DMS 273 treated with DMSO at 0.1 percent for 48 hours (cell line): ENCODE measurements at places on chromosomes 12 and 14.

DNA sequence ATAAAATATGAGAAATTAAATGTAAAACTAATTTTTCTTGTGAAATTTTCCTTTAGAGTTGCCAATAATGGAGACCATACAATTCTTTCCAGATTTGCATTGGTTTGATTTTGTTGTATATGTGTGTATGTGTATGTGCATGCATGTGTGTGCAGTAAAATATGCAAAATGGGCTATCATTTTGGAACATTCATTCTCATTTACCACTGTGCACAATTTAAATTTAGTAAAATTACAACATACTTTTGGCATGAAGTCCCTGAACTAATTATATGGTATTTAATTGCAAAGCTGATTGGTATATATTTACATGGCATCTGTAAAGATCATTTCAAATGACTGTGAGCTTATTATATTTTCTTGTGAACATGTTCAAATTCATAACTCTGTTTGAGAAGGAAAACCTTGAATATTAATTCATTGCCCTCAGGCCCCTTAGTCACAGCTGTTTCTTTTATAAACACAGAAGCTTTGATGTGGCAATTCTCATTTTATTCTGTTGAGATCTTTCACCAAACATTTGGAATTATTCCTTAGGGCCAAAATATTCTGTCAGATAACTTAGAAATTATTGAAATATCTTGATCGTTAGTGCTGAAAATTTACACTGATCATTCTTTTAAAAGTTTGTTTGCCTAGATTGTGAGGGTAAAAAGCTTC lies 17.6 kb downstream of the KERA start:
- DNase-seq: no peak

DNA sequence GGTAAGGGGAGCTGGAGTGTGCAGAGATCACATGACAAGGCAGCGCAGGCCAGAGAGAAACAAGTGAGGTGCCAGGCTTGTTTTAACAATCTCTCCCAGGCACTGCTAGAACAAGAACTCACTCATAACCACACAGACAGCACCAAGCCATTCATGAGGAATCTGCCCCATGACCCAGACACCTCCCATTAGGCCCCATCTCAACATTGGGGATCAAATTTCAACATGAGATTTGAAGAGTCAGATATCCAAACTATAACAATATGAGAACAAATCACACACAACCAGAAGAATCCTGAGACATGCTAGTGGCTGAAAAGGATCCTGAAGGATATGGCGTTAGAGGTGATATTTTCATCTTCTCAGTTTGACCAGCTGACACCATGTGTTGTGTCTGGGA lies 21.9 kb downstream of the OR6J1 start:
- no peak for DNase-seq

- DNase-seq: no peak
Measured at GRCh38 chr12:12922191-12922616, 29.8 kb downstream of the GPRC5D start.

GRCh38 chr12:2358986-2359658 lies 306.3 kb downstream of the CACNA1C start:
- DNase-seq: no peak

DNA sequence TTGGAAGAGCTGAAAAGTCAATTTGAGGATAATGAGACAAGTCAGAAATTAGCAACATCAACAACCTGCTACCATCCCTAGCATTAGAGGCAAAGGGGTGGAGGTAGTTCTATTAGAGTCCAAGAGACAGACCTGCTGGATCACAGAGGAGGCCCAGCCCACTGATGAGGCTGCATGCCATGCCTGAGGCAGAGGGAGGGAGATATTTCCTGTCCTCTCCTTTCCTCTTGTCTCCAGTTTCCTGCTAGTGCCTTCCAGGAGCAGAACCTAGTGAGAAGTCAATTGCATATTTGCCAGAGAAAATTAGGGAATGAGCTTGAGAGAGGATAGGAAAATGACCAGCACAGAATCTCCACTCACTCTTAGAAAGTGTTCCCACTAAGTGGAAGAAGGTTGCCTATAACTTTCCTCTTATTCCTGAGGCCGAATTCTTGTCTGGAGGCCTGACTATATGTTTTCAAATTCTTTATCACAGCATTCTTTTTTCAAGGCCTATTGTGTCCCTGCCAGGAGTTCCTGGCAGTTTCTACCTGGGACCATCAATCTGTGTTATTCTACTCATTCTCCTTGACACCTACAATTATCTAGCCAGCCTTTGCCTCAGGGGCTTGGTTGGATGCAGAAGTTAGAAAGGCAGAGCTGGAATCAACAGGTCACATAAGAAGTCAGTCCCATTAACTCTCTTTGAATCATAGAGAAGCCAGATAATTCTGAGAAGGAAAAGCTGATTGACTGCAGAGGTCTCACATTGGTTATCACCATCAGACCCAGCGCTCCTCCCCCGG lies 121.9 kb downstream of the EMP1 start:
- no peak for DNase-seq

DNA sequence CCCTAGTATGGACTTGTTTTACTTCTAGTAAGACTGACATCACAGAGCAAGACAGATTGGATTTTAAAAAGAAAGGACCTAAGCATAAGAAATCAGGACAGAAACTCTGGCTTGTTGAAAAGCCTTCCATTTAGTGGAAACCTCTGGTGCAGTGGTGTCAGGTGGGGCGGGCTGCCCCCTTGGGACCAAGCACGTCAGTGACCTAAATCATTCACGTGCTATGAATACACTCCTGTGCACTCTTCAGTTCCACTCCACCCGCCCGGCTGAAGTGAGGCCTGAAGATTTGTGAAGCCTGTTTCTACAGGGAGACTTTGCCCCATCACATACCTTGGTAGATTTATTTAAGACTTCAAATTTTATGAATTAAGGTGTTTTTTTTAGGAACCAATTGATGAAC lies 58.2 kb upstream of the STRN3 start:
- no peak for DNase-seq

- DNase-seq: no peak
Measured at GRCh38 chr12:100128512-100128908, 14.2 kb downstream of the BLTP3B start.

DNA sequence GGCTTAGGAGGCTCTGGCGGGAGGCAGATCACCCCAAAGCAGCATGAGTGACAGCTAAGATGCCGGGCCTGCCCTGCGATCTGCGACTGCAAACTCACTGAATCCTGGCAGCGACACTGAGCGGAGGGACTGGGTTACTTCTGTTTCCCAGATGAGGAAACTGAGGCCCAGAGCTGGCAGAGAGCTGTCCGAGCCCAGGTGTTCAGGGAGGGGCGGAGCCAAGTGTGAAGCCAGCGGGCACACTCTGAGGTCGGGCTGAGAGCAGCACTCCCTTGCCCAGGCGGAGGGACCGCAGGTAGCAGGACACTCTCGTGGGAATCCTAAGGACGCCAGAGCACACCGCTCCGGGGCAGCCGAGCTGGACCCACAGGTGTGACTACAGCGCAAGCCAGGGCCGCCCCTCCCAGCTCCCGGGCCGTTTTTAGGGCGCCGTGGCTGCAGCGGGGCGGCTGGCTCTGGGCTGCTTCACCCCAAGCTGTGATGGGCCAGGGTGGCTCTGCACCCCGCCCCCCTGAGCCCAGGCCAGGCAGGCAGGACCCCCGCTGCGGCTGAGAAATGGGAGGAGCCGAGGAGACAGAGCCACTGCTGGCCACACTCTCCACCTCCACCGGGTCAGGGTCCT lies 27.4 kb downstream of the MMP17 start:
- no peak for DNase-seq

- DNase-seq: no peak
Measured at GRCh38 chr14:87097015-87097414, 896.0 kb downstream of the GALC start.

DNA sequence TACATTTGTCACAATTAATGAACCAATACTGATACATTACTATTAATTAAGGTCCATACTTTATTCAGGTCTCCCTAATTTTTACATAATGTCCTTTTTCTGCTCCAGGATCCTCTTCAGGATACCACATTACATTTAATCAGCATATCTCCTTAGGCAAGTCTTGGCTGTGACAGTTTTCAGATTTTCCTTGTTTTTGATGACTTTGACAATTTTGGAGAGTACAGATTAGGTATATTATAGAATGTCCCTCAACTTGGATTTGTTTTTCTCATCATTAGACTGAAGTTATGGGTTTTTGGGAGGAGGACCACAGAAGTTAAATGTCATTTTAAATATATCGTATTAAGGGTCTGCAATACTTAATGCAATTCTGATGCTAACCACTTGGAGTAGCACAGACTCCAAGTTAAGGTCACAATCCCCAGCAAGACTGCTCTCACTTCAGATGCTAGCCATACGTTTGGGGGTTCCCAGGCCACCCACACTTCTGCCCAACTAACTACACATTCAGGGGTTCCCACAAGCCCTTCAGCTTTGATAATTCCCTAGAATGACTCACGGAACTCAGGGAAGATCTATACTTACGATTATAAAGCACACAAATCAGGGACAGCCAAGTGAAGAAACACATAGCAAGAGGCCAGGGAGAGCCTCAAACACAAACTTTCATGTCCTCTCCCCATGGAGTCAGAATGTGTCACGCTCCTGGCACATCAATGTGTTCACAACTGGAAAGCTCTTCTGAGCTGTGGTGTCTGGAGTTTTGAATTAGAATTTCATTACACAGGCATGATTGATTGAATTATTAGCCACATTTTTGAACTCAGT lies 17.0 kb upstream of the NUBPL start:
- no peak for DNase-seq

GRCh38 chr14:58760121-58760520 lies 122.4 kb downstream of the DACT1 start:
- no peak for DNase-seq

- DNase-seq: no peak
Measured at GRCh38 chr12:30002677-30003076, 218.9 kb upstream of the TMTC1 start.

DNA sequence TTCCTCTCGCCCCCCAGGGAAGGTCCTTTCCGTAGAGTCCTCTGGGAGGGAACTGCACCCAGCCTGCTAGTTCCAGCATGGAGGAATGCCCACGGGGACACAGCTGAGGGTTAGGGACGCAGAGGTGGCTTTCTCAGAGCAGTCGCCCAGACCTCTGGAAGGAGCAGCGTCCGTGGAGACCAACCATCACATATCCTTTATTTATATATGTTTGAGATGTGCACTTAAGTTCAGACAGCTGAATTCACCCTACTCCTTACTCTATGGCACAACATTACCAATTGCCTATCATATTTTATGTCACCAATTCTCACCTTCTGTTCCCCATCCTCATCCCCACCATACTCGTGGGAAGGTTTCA lies 305.6 kb upstream of the DIO3 start:
- no peak for DNase-seq

- no peak for DNase-seq
Measured at GRCh38 chr12:131573631-131574394, 137.1 kb upstream of the SFSWAP start.

GRCh38 chr12:12724421-12725085 lies 7.4 kb downstream of the CDKN1B start:
- no peak for DNase-seq

DNA sequence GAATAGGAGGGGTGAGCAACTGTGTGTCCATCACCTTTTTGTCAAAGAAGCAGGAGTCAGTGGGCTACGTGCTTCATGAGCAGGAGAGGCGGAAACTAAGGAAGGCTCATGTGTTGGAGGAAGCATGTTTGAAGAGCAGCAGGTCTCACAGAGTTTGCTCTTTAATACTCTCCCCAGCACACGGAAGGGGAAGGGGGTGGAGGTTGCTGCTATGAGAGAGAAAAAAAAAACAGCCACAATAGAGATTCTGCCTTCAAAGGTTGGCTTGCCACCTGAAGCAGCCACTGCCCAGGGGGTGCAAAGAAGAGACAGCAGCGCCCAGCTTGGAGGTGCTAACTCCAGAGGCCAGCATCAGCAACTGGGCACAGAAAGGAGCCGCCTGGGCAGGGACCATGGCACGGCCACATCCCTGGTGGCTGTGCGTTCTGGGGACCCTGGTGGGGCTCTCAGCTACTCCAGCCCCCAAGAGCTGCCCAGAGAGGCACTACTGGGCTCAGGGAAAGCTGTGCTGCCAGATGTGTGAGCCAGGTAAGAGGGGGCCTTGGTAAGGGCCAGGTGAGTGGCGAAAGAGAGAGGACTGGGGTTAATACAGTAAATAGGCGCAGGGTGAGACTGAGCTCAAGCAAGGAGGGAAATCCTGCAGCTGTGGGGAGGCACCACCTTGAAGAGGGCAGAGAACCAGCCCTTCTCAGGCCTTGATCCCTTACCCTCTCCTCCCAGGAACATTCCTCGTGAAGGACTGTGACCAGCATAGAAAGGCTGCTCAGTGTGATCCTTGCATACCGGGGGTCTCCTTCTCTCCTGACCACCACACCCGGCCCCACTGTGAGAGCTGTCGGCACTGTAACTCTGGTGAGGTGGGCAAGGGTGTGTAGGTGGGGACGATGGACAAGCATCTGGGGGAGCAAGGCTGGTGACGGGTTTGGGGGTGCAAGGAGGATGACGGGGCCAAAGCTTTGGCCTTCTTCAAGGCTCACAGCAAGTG lies at the start of gene CD27:
CD27 (plus strand) TSS at position 252 of the 985 bp plus-strand sequence; CDS start at position 393, 141 bp downstream.
- no peak for DNase-seq

DNA sequence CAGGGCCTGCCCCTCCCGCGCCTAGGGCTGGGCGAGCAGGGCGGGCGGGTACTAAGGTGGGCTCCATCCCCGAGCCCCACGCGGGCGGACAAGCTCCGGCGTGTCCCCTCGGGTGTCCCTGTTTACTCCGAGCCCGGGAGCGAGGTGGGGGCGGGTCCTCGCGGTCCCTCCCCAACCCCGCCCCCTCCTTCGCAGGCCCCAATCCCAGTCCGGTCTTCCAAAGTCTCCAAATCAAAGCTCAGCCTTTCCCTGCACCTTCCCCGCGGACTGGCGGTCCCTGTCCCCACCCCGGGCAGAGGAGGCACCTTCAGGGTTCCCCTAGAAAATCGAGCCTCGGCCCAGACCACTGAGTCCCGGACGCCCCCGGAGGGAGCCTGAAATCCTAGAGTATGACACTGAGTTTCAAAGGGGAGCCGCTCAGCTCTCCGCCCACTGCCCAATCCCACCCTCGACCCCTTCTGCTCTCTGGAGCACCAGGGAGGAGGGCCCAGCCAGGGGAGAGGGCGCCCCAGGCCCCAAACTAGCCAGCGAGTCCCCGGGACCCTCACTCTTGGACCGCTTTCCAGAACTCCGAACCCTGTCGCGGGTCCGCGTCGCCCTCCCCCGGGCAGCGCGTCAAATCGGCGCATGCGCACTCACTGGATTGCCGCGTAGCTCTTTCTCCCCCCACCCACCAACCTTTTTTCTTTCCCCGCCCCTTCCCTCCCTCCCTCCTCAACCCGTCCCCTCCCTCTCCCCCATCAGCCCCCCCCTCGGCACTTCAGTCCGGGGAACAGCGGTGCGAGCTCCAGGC lies at the start of gene LRP1:
LRP1 (plus strand) TSS at position 758 of the 793 bp plus-strand sequence. CDS start 482 bp downstream, outside the sequence.
- DNase-seq: peak; percentile 46

- no peak for DNase-seq
Measured at GRCh38 chr12:132384916-132385774, 55.8 kb upstream of the GALNT9 start.

- DNase-seq: no peak
Measured at GRCh38 chr12:91098941-91099340, 12.4 kb downstream of the LUM start.

DNA sequence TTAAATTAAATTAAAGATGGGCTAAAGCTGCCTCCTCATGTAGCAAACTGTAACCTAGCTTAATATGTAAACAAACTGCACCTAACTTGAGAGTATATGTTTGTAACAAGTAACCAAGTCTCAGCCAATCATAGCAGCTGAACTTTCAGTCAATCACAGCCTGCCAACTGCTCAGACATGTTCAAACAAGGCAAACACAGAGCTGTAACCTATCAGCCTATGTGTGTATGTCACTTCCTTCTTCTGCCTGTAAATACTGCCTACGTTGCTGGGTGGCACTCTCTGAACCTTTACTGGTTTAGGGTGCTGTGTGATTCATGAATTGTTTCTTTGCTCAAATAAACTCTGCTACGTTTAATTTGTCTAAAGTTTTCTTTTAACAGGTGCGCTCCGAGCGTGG lies 2.9 kb downstream of the SERPINA6 start:
- no peak for DNase-seq

GRCh38 chr12:97903356-97903755 lies 440.8 kb downstream of the RMST start:
- DNase-seq: no peak
